Activated CD4-positive, alpha-beta T cell treated with anti-CD3 and anti-CD28 coated beads, Interleukin-2, amount 10 ng/mL, durations not matched to agents 7 days and 5 days (primary cell): ENCODE measurements at places on chromosomes 4 and X. TPM values are rescaled to one million over a fixed set of nuclear protein-coding genes. Genes with fewer than 3 reads are reported as not detected.

DNA sequence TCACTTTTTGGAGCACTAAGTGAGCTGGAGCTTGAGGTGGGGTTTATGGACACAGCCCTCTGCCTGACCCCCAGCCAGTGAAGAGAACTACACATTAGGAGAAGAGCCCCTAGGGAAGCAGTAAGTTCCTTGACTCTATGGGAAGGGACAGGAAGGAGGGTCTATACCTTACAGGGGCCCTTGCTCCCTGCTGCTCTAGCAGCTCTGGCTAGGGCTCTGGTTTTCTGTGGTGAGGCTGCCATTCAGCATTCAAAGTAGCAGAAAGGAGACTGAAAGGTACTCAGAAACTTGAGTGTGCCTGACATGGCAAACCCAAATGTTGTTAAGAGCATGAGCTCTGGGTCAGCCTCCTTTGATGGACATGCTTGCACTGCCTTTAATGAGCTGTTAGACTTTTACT, 144.0 kb upstream of the KIT start:
- no peak for DNase-seq

DNA sequence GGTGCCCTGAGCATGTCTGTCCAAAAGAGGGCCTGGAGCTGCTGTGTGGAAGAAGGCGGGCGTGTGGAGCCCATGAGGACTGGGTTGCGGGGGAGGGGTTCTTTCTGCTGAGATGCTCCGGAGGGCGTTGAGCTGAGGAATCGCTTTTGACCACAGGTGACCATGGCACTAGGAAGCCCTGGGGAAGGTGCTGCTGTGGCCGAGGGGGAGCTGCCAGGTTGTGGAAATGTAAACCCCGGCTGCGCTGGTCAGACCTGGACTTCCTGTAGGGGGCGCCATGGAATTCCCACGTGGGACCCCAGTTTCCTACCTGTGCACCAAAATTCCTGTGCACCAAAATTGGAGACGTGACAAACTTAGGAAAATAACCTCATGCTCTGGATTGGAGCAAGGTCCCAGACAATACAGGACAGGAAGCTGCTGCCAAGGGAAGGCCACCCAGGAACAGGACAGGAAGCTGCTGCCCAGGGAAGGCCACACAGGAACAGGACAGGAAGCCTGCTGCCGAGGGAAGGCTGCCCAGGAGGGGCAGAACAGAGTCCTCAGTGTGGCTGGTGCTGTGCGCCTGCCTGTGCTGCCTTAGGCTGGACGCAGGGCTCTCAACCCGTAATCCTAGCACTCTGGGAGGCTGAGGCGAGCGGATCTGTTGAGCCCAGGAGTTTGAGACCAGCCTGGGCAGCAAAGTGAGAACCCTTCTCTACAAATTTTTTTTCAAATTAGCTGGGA, 28.4 kb upstream of the UVSSA start:
- no peak for DNase-seq

DNA sequence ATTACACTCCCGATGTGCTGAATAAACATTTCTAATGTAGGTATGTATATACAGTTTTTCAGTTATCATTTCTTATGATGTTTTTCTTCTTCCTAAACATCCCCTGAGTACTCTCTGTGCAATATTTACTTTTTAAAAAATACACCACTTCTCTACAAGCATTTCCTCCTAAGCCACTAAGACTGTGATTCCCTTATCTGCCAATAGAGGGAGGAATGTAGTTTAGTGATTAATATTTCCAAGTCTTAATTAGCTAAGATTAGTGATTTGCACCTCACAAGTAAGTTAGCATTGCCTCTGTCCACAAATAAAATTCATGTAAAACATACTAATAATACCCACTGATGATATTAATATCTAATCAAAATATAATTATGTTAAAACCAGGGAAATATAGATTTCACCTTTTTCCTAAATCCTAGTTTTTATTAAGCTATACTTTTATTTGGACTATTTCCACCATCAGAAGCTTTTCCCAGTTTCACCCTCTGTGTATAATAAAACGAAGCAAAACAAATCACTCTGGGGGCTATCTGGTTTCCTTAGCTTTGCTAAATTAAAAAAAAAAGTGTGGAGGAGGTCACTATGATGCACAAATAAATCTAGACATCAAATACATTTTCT, 909.1 kb downstream of the FAT4 start:
- DNase-seq = no peak

- DNase-seq = no peak
Measured at GRCh38 chr4:187268940-187269339, 545.3 kb upstream of the FAT1 start.

GRCh38 chr4:90226734-90227133, 99.5 kb downstream of the CCSER1 start:
- no peak for DNase-seq

- DNase-seq = no peak
Measured at GRCh38 chr4:39319676-39320075, 46.5 kb downstream of the RFC1 start.

GRCh38 chr4:88965053-88965452, 91.9 kb downstream of the FAM13A start:
- DNase-seq = no peak

- DNase-seq = no peak
Measured at GRCh38 chr4:2793586-2794485, 951 bp downstream of the SH3BP2 start.

The KLHL2 gene
- total RNA-seq = 30.1 TPM

The PFKFB1 gene
- 0.64 TPM for total RNA-seq

The UBE2K gene
- 69.3 TPM for total RNA-seq

The BEND2 gene
- not detected for total RNA-seq
